ENCODE measurements at places on chromosomes 4 and X.

DNA sequence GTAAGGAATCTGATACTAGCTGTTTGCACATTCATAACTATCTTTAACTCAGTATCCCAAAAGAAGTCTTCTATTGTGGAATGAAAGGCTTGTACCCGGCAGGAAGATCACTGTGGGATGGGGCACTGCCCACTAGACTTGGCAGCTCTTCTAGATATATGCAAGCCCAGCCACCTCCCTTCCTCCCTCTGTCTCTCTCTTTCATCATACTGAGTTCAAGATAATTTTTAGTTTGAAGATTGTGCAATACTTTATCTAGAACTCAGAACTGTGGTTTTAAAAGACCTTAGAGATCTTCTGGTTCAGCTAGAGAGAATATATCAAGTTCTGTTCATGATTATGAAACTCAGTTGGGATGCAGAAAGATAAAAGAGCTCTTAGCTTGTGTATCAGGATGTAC lies 22.5 kb upstream of the GPR34 start:
- DNase-seq = no peak

DNA sequence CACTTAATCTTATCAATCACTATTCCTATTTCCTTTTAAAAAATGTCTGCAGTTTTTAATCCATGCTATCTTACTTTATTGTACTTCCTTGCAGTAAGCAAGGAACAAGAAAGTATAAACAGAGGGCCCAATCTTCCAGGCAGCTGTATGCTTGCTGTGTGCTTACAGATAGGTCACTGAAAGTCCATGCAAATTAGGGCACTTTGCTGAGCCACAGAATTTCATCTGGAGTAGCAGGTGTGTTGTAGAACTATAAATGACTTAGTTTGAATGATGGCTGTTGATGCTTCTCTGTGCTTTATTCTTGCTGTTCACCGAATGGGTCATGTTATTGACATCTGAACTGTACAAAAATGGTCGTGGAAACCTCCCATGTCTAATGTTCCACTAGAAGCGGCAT lies 154.6 kb downstream of the ATOH1 start:
- DNase-seq = no peak

GRCh38 chrX:47568656-47569295 lies 7.8 kb downstream of the ARAF start:
- no peak for DNase-seq

- DNase-seq = no peak
Measured at GRCh38 chr4:38728631-38729141, 54.1 kb downstream of the TLR10 start.

GRCh38 chr4:67674098-67674497 lies 26.9 kb downstream of the UBA6 start:
- no peak for DNase-seq

- DNase-seq = no peak
Measured at GRCh38 chrX:55709735-55710134, 7.8 kb upstream of the RRAGB start.

DNA sequence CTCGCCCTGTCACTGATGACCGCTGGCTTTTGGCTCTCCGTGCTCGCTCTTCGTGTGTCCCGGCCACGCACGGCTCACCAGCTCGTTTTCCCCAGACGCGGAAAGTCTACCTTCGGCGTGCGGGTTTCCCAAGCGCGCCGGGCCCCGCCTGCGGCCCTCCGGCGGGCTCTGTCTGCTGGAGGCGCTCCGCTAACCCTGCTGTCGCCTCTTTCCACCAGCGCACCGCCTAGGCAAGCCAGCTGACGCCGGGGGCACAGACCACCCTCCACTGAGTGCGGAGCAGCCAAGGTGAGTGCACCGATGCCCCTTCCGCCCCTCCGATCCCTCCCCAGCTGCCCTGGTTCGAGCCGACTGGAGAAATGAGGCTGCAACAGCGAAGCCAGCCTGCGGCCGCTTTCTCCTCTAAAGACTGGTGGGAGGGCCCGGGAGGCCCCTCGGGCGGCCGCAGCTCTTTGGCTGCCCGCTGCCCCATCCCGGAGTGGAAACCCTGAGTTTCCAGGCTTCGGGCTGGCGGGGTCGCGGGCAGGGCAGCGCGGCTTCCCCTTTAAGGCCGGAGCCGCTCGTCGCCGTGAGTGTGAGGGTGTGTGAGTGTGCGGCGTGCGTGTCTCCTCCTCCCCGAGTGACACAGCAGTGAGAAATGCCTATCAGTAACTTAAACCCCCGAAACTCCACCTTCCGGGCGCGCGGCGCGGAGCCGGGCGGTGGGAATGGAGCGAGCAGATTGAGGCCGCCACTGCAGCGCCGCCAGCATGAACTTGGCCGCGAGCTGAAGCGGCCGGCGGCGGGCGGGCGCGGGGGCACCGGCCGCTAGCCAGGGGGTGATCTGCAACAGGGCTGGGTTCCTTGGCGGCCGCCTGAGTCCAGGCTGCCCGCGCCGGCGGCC lies at the start of gene MAMLD1:
MAMLD1 (plus strand) TSS at position 719 of the 883 bp plus-strand sequence. CDS start 82,200 bp downstream, outside the sequence.
- DNase-seq = peak; percentile 36

DNA sequence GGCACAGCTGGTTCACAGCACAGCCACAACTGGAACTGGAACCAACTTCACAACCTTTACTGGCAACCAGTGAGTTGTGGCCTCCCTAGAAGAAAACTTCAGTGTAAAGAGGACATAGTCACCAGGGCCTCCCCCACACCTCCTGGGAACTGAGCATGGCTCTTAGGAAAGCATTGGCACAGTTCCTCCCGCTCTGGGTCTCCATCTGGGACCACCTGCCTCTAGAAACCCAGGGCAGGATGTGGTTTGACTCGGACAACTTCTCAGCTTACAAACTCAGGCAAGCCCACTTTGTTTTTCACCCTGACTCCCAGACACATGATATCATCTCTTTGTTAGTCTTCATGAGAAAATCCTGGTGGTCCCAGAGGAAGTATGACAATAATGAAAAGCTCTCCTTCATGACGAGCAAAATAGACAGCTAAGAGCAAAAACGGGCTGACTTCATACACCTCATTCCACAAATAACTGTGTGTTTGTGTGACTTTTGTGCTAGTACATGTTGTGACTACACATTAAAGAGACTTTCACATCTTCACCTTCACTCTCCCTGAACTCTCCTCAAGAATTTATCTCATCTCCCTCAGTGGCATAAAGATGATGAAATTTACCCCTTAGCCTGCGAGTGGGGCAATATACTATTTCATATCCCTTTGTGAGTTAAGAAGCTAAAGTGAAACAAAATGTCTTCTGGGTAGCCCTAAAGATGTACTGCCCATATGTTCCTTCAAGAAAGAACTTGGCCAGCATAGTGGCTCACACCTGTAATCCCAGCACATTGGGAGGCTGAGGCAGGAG lies 75.4 kb downstream of the SH3KBP1 start:
- DNase-seq = no peak

DNA sequence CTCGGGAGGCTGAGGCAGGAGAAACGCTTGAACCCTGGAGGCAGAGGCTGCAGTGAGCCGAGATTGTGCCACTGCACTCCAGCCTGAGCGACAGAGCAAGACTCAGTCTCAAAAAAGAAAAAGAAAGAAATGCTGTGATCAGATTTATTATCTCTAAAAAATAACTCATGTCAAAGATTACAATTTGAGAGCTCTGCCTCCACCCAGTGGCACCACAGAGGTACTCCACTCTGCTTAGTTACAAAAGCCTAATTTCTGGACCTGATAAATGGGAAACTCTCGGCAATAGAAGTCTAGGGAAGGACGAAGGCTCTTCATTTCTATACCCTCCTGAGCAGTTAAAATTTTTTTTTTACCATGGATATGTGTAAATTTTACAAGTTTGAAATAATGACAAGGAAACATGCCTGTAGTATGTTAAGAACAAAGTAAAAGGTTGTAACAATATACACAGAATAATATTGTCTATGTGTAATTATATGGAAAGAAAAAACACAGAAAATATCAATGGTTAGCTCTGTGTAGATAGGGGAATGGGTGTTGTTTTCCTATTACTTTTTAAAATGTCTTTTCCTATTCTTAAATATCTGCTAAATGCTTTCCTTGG lies 149.8 kb downstream of the STIM2 start:
- DNase-seq = peak; percentile 21

DNA sequence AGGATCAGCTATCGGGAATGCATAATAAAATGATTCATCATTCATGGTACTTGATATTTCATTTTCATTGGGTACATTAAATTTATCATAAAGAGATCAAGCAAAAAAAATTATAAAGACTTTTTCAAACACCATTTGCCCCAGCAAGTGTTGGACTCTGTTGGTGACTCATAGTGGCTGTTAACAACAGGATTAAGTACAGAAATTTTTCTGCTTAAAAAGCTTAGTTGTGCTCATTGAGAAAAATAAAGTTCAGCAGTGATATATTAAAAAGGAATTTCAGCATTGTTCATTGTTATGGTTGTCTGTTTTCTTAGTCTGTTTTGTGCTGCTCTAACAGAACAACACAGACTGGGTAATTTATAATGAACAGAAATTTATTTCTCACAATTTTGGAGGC lies 86.2 kb upstream of the PCDH10 start:
- no peak for DNase-seq

DNA sequence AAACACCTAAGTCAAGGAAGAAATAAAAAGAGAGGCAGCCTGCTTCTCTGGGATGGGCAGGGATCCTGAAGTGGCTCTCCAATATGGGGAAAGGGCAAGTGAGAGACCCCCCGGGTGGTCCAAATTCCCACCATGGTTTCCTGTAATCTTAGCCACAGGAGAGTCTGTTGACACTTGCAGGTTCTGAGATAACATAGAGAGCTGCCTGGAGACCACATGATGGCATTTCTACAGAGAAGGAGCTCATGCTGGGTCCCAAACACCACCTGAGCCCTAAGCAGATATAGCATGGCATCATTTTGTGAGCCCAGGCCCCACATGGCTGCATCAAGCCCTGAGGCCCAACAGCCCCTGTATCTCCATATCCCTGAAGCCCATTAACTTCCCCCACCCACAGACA lies 26.1 kb downstream of the PABPC1L2B start:
- no peak for DNase-seq

GRCh38 chr4:28966982-28967381 lies 1753.2 kb upstream of the PCDH7 start:
- DNase-seq = no peak

DNA sequence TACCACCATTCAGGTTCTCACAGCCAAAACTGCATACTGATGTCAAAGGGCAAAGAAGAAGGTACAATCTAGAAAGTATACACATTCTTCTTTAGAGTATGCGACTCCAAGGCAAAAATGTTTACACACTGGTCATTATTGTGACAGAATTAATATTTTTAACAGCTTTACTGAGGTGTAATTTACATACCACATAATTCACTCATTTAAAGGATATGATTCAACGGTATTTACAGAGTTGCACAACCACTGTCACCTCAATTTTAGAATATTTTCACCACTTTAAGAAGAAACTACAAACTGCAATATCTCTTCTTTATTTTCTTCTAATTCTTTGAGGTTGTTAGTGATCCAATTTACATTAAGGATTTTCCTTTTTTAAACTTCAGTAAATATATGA lies 325.4 kb upstream of the SMIM31 start:
- no peak for DNase-seq

DNA sequence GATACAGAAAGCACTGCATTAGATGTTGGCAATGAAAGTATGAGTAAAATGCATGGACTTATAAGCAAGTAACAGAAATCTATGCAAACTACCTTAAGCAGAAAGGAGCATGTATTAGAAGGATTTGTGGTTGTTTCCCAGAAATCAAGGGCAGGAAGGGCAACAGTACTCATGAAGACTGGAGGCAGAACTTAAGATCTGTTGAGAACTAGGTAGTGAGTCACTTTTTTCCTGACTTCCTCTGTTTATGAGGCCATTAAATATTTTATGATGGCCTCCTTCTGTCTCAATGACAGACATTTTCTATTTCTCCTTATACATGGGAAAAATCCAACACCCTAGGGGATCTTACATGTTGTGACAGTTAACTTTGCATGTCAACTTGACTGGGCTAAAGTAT lies 398.2 kb downstream of the MID1IP1 start:
- no peak for DNase-seq

- no peak for DNase-seq
Measured at GRCh38 chr4:79893456-79893855, 179.6 kb downstream of the ANTXR2 start.

DNA sequence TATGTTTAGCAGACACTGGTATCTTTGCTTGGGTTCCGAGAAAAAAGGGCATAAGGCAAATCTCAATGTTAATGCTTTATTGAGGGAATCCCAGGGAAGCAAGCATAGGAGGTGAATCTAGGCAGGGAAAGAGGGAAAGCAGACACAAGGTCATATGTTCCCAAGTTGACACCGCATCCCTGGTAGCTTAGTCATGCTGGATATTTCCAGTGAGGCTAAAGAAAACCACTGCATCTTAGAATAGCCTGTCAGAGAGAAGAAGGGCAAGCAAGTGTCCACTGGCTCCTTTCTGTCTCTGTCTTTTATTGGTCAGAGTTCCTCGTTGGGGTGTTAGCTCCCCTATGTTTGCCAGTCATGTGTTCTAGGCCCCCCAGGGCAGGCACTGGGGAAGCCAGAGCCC lies 104.7 kb downstream of the NKX6-1 start:
- DNase-seq = no peak

- no peak for DNase-seq
Measured at GRCh38 chr4:36053930-36054329, 190.4 kb downstream of the ARAP2 start.

DNA sequence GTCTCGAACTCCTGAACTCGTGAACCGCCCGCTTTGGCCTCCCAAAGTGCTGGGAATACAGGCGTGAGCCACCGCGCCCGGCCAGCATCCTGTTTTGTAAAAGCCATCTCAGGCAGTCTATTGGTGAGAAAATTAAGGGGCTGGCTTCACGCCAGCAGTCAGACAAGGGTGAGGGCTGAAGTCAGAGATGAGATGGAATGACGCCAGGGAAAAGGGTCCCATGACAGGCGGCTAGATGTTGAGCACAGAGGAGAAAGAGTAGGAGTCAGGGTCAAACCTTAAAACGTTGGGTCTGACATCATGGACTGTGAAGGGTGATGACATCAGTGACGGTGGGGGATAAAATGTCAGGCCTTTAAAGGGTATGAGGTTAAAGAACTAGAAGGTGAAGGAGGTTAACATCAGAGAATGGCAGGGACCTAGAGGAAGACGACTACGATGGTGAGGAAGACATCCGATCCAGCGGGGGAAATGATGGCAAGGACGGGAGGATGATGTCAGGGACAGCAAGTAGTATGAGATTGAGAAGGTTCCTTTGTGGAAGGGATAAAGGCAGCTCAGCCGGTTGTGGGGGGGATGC lies 504 bp upstream of the RBM3 start:
- DNase-seq = no peak

GRCh38 chr4:79413886-79414285 lies 5.9 kb upstream of the GK2 start:
- DNase-seq = no peak

DNA sequence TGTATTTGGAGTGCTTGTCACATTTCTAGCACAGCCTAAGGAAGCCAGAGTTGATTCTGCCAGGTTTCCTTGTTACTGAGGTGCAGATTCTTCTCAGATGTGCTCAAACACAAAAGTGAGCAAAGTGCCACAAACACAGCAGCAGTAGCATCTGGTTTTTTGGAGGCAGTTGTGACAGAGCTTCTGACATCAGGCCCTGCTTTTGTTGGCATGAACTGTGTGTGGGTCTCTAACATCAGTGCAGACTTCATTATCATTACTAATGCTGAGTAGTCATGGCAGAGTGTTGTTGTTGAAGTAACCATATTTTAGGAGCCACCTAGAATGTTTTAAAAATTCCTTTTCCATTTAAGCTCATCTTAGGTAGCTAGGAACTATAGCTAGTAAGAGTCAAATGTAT lies 656.6 kb downstream of the ANKRD50 start:
- no peak for DNase-seq

GRCh38 chr4:75370576-75370975 lies 143.6 kb downstream of the RCHY1 start:
- no peak for DNase-seq

- DNase-seq = no peak
Measured at GRCh38 chr4:38958453-38959190, 73.6 kb downstream of the TMEM156 start.

All from activated CD4-positive, alpha-beta T cell treated with anti-CD3 and anti-CD28 coated beads, Interleukin-2, amount 50 U/mL, for 24 hours (primary cell).